NCI-H187 (cell line): ENCODE measurements at places on chromosomes 7 and 10.

DNA sequence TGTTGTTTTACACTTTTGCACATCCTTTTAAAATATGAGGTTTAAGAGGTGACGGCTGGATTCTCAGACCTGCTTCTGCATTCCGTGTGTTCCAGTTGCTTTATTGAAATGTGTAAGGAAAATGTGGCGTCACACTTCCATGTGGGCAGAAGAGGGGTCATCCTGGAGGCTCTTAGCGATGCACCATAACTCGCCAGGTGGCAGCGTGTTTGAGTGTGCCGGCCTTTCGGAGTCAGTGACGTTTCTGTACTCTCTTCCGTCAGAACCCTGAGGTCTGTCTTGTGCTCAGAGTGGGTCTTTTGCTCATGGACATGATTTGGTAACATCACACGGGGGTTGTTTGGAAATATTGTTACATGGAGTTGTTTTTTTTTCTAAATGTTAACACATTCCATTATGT is 9.1 kb downstream of the PPP2R2D start:
- DNase-seq = no peak

GRCh38 chr10:108427146-108427545 is 1262.6 kb upstream of the SORCS1 start:
- no peak for DNase-seq

- no peak for DNase-seq
These were observed 199.7 kb upstream of the AOAH start for GRCh38 chr7:36923943-36924436.

- no peak for DNase-seq
These were observed 52.4 kb upstream of the ADRB1 start for GRCh38 chr10:113991091-113991860.

DNA sequence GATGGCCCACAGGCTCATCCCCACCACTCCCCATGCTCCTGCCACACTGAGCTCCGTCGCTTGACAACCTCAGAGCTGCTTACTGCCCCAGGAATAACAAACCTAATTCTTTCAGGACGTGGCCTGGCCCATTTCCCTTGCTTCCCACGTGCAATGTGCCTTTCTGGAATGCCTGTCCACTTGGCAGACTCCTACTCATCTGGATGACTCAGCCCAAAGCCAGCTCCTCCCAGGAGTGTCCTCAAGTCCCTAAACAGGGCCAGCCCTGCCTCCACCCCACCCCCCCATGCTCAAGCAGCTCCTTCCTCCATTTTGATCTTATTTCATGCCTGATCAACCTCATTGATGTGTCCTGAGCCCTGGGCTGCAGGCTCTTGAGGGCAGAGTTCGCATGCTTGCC is 164.9 kb upstream of the RNF32 start:
- no peak for DNase-seq

GRCh38 chr10:126059076-126059826 is 162.9 kb downstream of the FANK1 start:
- no peak for DNase-seq

DNA sequence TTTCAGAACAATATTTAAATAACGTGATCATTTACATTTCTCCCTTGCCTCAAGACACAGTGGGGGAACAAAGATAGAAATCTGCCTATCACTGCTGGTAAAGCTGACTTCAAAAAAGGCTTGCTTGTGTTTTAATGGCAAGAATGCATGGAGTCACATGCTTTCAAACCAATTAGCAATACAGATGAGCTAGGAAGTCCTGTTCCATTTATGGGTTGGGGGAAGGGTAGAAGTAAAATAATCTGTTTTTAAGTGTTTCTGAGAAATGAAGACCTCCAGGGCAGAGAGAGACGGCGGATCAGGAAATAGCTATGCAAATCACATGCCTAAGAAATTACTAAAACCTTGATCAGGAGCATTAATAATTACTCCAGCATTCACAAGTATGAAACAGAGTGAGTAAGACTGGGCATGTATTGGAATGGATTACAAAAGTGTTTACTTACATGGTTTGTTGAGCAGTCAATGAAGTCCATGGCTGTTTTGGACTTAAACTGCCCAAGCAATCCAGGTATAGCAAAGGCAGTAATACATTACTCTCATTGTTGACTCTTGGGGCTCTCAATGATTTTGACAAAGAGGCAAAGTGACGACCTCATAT is 142.0 kb downstream of the ARID5B start:
- no peak for DNase-seq
